ENCODE measurements at places on chromosomes 13 and 19. TPM values are rescaled to one million over a fixed set of nuclear protein-coding genes. Genes with fewer than 3 reads are reported as not detected.

- no peak for DNase-seq
Measured at GRCh38 chr19:34759218-34759917, 13.6 kb downstream of the ZNF599 start.

GRCh38 chr19:48750771-48751504 lies 1.5 kb downstream of the FUT1 start:
- DNase-seq, result no peak

GRCh38 chr13:27658546-27658945 lies 36.9 kb downstream of the POLR1D start:
- peak; percentile 60 for DNase-seq

DNA sequence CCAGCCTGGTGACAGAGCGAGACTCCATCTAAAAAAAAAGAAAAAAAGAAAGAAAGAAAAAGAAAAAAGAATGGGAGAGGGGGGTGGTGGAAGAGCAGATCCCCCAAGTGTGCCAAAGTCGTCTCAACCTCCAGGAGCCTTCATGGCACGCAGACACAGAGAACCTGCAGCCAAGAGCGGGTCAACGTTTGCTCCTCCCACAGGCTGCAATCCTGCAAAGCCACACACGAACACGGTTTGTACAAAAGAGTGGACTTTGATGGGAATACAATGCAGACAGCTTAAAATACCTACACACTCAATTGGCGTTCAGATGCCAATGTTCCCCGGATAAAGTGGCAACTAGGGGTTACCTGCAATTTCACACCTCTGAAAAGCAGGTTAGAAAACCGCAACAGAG lies 29.4 kb downstream of the ANKRD10 start:
- DNase-seq, result no peak

KASH5 gene
- total RNA-seq, result not detected

RABAC1 gene
- total RNA-seq, result 117 TPM

KLK2 gene
- not detected for total RNA-seq

ZSCAN5B gene
- total RNA-seq, result not detected

CDX2 gene
- not detected for total RNA-seq

KIR2DL4 gene
- total RNA-seq, result not detected

GRCh38 chr19:1170938-1171754 lies 2.9 kb downstream of the SBNO2 start:
- no peak for DNase-seq

- DNase-seq, result no peak
Measured at GRCh38 chr19:48392860-48393558, 459 bp upstream of the GRIN2D start.

- no peak for DNase-seq
Measured at GRCh38 chr13:83831796-83832195, 50.5 kb downstream of the SLITRK1 start.

GJB2 gene
- total RNA-seq, result under 0.01 TPM

DNA sequence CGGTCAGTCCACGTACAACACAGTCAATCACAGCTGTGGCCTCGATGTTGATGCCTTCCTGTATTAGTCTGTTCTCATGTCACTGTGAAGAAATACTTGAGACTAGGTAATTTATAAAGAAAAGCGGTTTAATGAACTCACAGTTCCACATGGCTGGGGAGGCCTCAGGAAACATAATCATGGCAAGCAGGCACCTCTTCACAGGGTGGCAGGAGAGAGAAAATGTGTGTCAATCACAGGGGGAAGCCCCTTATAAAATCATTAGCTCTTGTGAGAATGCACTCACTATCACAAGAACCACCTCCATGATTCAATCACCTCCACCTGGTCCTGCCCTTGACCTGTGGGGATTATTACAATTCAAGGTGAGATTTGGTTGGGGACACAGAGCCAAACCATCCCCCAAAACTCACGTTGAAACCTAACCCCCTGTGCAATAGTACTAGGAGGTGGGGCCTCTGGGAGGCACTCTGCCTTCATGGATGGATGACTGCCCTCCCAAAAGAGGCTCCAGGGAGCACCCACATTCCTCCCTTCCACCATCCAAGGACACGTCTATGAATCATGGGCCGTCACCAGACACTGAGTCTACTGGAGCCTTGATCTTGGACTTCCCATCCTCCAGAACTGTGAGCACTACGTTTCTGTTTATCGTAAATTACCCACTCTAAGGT lies 2.3 kb upstream of the PROZ start:
- DNase-seq, result no peak

GRCh38 chr19:53600217-53600616 lies 31.6 kb upstream of the DPRX start:
- DNase-seq, result no peak

DNA sequence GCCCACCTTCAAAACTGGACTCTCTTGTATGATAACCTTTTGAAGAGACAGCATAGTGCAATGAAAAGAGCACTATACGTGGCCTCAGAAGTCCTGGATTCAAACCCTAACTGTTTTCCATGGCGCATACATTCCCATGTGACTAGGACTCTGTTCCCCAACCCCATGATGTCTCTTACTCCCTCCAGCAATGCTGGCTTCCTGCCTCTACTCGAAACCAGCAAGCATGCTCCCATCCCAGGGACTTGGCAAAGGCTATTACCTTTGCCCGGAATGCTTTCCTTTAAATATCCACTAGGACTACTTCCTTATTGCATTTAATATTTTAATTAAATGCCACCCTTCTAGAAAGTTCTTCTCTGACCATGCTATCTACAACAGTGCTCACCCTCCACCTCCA lies 75.1 kb downstream of the CYSLTR2 start:
- DNase-seq, result no peak

DNA sequence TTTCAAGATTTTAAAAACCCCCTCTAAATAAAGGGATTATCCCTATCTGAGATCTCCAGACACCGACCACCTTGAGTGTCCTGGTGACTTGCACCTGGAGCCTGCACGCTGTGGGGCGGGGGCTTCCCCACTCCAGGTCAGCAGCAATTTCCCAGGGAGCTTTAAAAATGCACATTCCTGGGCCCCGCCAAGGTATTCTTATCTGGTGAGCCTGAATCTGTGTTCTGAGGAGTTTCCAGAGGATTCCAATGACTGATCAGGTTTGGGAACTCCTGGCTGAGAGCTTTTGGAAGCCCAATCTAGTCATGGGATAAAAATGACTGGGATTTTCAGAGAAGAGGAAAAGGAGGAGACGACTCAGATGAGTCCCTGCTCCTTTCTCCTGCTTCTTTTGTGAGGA lies 66.1 kb downstream of the FGF9 start:
- DNase-seq, result no peak

ZSCAN4 gene
- total RNA-seq, result not detected

GRCh38 chr19:1862068-1862423 lies 1.3 kb downstream of the KLF16 start:
- DNase-seq, result no peak

KIR3DL2 gene
- total RNA-seq, result not detected

RFXAP gene
- 0.83 TPM for total RNA-seq

DNA sequence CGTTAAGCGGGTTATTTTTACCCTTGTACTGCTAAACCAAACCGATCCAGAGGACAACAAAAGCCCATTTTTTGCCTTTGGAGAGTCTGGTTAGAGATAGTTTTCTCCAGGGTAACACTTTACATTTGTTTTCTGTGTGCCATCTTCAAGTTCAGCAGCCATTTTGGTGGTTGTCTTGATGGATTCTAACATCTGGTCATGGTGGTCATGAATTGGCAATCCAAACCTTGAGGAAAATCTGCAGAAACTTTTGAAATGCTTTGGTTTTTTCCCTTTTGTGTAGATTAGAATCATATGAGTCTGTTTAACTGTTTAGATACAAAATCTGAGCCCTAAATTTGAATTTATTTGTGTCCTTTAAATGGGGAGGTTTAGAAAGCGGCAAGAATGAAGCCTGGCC lies 16.6 kb downstream of the HNRNPM start:
- no peak for DNase-seq

- DNase-seq, result no peak
Measured at GRCh38 chr13:22599156-22599555, 581.6 kb upstream of the SGCG start.

DNA sequence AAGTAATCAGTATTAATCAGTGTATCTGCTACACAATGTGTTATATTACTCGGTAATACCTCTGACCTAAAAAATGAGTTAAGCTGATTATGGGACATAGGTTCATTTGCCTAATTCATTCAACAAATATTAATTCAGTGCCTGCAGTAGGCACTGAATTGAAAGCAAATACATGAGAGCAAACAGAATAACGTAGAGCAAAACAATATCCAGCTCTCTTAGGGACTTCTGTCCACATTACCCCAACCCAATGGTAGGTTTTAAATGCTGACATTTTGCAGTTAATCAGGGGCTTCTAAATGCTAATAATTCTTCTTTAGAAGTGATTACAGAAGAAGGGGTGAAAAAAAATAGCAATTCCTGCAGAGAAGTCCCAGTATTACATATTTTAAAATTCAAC lies 4.9 kb downstream of the RCBTB2 start:
- no peak for DNase-seq
